ENCODE measurements at places on chromosomes 1 and 21. TPM values are rescaled to one million over a fixed set of nuclear protein-coding genes. Genes with fewer than 3 reads are reported as not detected.
A peak's percentile ranks its signal among the peaks of the same experiment; 100 is the strongest.

DNA sequence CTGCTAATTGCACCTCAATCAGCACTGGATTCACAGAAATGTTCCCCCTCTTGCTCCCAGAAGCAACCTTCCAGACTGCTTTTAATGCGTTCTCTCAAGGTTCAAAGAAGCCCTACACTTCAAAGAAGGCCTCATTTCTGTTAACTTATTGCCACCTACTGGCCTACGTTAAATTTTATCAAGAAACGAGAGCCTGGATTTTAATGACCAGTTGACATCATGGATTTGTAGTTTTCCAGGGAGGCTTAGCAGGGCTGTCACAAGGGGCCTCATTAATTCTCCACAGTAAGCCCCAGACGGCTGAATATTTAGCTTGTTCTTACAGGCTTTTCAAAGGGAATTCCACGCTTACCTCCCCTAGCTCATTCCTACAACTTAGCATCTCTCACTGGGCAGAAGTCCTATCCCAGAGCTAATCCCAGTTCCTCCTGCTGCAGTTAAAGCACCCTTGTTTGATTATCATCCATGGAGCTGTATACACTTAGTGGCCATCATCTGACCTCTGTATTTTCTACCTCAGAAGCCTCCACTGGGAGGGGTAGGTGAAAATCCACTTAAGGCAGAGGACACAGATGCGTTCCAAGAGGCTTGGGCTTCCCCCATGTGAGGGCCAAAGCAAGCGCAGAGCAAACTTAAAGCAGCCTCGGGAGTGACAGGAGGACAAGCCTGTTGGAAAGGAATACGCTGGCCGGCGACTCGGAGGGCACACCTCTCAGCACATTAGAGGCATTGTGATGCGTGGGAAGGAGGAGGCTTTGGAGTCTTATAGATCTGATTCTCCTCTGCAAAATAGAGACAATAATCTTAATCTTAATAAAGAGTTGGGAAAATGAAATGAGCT is 32.2 kb upstream of the CYP4X1 start:
- peak; percentile 6 for DNase-seq

DNA sequence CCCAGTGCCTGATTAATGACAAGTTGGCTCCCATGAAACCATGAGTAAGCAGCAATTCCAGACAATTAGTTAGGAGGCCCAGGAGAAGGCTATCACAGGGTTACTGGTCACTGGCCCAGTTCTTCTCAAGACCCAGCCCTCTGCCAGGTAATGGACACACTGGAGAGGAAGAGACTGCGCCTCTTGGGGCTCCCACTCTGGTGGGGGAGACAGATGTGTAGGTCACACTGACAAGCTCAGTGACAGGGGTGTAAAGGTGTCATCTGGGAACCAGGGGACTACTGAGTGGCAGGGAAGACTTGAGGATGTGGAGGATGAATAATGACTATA is 4.9 kb downstream of the HPCA start:
- no peak for DNase-seq

GRCh38 chr1:112836642-112837041 is 119.4 kb downstream of the SLC16A1 start:
- no peak for DNase-seq

- peak; percentile 17 for DNase-seq
Measured at GRCh38 chr1:13792419-13792818, 92.4 kb downstream of the PRDM2 start.

DNA sequence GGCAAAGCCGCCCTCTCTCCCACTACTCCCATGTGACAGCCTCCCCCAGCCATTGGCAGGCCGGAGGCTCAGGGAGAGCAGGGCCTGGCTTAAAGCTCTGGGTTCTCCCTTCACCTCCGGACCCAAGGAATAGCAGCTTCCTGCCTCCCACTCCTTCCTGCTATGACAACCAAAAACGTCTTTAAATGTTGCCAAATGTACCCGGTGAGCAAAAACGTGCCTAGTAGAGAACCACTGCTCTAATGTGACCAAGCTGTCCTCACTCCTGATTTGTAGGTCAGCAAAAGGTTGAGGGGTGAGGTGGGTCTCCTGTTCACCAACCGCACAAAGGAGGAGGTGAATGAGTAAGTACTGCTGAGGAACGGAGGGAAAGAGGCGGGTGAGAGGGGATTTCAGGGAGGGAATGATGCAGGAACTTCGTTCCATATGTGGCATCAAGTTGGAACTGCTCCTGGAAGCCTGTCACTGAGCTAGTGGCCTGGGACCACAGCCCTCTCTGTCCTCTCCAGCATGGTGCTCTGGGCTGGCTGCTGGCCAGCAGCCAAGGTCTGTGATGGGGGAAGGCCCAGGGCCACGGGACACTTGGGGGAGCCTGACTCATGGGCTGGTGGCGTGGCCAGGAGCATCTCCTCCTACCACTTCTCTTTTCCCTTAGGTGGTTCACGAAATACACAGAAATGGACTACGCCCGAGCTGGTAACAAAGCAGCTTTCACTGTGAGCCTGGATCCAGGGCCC is 5.7 kb downstream of the MRTO4 start:
- DNase-seq, result peak; percentile 12

DNA sequence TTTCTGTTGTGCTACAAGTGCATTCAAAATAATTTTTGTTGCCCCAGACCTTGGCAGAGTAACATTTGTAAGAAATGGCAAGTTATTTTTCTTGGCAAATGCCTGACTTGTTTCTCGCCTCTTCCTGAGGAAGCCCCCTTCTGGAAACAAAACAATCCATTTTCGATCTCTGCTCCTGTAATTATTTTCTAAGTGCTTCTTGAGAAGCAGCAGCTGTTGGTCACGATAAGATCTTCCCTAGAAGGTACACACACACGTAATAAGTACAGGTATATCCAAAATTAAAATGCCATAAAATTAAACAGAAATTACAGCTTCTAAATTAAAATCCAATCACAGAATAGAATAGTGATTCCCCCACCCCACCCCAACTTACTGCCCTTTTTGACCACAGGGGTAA is 47.3 kb downstream of the LPGAT1 start:
- DNase-seq, result no peak

DNA sequence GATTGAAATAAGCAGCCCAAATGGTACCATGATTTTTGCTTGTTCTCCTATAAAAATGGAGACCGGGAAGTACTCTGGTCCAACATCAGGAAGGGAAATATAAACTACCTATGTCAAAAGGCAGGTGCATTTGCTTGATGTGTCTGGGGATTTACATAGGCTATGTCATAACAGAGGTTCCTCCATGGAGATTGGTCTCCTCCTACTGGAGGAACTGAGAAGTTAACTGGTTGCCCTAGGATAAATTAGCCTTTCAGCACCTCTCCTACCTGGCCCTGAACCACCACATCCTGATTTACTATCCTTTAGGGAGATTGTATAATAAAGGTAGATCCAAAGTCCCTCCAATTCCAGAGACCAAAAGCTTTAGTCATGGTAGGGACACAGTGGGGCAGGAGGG is 1109.3 kb upstream of the B3GALT2 start:
- peak; percentile 1 for DNase-seq

DNA sequence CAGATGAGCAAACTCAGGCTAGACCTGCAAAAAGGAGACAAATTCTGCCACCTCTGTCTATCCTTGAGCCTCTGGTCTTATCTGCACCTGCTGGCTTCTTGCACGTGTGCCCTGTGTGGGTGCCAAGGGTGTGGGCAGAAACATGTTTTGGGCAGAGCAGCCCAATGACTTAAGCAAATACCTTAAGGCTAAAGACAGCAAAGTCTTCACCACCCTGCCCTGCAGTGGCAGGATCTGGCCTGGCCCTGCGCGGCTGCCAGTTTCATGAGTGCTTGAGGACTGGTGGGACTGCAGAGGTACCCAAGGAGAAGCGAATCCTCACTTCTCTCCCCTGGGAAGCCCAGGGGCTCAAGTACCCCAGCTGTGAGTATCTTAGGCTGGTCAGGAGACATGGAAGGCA is 3.8 kb upstream of the SLC26A9 start:
- DNase-seq, result no peak

DNA sequence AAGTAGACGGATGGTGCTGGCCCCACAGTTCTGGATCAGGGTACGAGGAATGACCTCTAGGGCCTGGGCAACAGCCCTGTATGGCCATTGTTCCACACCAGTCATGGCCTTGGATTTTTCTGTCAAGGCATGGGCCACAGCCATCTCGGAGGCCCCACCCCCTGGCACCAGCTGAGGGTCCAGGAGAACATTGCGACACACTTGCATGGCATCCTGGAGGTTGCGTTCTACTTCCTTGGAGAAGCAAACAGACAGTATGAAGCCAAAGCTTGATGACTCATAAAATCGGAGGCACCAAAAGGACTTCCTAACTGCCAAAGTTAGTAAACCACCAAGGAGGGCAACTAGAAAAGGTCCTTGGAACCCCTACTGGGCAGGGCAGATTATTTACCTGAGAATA is 11.9 kb upstream of the VHLL start:
- DNase-seq, result peak; percentile 26

DNA sequence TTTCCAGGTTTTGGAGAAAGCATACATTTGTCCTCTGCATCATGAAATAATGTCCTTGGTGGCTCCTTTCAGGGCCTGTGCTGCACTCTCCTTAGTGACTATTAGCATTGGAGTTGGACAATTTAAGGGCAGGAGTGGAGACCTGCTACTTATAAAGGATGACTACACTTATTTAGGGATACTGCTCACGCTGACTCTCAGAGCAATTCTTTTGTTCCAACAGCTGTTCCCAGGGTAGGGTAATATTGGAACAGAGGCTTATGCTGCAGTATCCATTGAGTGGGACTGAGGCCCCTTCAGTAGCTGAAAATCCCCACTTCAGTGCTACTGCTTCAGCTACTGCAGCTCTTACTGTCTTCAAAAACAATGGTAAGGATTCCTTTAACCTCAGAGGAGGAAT is 84.6 kb downstream of the GPR88 start:
- no peak for DNase-seq

Gene LCE2A
- 0.43 TPM for total RNA-seq

Gene SPATA45
- total RNA-seq, result 0.43 TPM

Gene AMY2A
- not detected for total RNA-seq

Gene RAB42
- total RNA-seq, result 3.9 TPM

Gene MFAP2
- 70.2 TPM for total RNA-seq

Gene SLC5A9
- not detected for total RNA-seq

Gene SELENBP1
- total RNA-seq, result 23.3 TPM

Gene AGO3
- 12.9 TPM for total RNA-seq
